ENCODE measurements at places on chromosomes 6 and 20.

DNA sequence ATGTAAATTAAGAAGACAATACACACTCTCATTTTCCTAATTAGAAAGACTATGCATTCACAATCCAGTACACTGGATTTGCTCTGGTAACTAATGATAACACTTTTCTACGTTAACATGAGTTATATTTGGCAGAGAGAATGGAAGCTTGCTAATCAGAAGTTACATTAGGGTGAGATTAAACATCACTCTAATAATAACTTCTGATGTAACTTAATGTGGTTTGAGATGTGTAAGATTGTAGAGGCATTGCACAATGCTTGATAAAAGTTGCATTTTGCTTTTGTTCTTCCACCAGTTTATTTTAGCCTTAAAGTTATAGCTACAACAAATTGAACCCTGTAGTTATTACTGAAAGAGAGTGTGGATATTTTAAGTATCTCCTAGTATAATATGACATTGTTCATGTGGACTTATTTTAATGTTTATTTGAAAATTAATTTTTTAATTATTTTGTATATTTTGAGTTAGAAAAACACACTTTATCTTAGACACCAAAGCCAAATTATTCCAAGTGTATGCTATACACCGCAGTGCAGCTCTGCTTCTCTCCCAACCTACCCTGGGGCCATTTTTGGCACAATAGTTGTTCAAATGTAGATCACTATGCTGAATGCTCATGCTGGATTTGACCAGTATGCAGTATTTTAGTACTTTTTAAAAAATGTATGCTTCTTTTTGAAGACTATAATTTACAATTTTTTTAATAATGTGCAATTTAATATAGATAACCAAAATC, 143.2 kb downstream of the SLC16A10 start:
- DNase-seq, result peak; percentile 78

- DNase-seq, result no peak
These were observed 45.7 kb downstream of the TINAG start for GRCh38 chr6:54353975-54354374.

DNA sequence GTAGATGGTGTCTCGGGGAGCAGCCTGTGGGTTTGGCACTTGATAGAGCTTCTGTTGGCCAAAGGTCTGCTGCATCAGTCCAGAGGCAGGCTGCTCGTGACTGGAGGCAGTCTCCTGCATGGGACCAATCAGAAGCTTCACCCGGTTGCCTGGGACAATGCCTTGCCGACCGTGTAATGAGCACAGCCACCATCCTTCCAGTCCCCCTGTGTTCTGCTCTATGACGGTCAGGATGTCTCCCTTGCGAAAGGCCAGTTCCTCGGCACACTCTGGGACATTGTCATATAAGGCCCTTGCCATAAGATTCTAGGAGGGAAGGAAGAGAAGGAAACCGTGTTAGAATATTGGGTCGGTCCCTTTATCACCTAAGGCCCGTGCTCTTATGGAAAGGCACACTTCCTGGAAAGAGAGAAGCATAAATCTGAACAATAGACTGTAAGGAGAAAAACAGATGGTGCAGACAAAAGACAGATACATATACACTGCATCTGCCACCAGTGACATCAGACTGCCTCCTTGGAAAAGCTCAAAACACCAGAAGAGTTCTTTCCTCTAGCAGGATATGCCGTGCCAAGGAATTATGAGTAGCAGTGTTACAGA, 18.9 kb downstream of the NEDD9 start:
- DNase-seq, result no peak

DNA sequence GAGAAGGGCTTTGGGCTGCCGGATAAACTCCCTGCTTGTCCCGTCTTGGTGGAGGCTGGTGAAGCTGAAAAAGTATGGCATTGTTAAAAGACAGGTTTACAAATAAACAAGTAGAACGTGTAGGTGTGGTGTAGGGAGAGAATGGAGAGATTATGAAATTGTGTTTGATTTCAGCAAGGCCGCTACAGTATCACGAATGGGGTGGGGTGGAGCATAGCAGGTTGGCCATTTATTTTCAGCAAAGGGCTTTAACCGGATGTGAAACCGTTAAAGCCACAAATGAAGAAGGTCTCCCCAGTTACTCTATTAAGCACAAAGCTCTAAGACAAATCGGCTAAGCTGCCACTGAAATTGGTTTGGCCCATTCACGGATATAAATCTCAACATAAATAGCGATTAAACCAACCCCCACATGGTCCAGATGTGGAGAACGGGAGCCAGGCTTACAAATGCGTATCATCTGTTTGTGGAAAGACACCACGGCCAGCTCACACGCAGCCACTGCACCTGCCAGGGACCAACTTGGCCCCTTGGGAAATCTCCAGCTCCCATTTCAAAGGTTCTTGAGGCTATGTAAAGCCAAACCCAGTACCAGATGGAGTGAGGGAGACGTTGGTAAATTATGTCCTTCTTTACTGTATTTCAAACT, 94.0 kb downstream of the ZMYND8 start:
- DNase-seq, result no peak

DNA sequence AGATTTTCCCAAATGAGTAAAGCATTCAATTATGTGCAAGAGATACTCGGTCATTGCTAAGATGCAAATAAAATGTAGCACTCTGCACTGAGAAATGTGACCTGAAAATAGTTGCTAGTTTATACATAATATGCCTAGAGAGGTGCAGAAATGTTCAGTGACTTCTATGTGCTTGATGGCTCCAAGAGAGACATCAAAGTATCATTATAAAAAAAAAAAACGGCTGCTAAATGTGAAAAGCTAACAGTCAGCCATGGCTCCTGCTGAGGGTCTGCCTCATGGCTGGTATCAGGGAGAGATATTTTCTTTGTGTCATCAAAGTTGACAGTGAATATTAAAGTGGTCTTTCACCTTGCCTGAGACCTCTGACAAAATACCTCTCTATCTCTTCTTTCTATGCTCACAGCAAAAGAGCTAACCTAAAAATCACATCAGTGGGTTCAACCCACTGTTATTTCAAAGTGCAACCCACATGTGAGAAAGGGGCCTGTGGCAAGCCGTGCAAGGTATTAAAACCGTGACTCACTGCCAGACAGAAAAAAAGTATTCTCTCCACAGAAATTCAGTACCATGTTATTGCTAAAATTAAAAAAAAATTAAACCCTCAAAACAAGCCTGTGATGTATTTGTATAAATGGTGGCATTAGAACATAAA, 259.0 kb downstream of the HIVEP2 start:
- DNase-seq, result no peak

DNA sequence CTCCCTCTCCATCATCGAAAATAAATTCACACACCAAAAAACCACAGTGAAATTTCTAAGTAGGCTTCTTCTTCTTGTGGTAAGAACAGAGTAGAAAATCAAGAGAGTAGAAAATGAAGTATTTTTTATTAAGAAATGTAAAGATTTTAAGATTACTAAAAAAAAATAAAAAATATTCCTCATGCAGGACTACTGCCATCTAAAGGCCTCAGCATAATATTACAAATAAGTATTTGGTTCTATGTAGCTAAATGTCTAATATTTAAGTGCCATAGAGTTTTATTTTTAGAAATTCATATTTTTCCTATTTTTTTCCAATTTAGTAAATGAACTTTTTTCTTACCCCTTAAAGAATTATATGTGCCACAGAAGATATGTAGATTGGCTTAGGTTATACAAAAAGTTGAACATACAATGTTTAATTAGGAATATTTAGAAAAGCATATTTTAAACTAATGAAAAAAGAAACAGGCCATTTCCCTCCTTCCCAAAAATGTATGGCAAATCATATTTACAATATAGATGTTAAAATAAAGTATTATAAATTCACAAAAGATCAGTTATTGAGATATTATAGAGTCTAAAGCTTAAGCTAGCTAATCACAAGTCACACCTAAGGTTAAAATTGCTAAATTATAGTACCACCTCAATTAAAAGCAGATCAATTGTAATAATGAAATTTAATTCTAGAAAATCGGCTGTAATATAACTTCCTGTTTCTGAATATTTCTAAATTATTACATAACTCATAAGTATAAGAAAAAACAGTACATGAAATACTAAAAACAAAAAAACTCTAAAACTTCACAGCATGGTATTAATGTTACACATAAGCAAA, 3.5 kb upstream of the NT5DC1 start:
- peak; percentile 13 for DNase-seq

- no peak for DNase-seq
These were observed 30.9 kb downstream of the SLC22A2 start for GRCh38 chr6:160227769-160228161.

DNA sequence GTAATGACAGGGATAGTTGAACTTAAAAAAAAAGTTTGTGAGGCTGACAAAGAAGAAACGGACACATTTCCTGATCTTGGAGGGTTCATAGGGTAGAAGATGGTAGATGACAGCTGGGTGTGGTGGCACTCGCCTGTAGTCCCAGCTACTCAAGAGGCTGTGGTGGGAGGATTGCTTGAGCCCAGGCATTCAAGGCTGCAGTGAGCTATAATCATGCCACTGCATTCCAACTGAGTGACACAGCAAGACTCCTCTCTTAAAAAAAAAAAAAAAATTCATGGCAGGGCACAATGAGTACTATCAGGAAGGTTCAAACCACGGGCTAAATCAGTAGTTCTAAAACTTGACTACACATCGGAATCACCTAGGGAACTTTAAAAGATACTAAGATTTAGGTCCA, 2.0 kb upstream of the MICA start:
- peak; percentile 76 for DNase-seq

GRCh38 chr20:37267667-37268313, 6.2 kb upstream of the GHRH start:
- DNase-seq, result no peak

DNA sequence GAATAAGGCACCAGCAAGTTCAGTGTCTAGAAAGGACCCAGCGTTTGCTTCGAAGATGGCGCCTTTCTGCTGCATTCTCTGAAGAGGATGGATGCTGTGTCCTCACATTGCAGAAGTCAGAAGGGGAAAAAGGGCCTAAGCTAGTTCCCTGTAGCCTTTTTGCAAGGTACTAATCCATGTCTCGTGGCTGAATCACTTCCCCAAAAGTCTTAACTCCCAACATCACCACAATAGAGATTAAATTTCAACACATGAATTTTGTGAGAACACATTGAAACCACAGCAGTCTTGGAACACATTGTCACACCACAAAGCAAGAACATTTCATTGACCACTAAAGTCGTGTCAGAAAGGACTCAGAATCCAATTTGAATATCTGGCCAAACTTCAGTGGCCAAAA, 42.1 kb downstream of the KLHL31 start:
- peak; percentile 36 for DNase-seq

- peak; percentile 94 for DNase-seq
These were observed 512.9 kb downstream of the UTRN start for GRCh38 chr6:144797881-144798589.

DNA sequence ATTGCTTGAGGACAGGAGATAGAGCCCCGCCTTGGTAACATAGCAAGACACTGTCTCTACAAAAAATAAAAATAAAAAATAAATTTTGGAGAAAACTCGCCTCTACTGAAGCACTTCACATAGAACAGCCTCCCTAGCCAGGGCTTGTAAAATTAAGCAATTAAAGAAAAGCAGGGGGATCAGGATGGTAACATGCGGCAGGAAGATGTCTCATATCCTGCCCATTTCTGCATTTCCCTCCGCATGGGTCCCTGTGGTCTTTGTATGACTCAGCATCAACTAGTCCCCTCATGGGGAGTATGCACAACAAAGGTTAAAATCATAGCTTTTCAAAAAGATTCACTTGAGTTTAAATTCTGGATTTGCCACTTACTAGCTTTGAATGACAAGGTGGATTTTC, 379.0 kb downstream of the EPHA7 start:
- DNase-seq, result no peak

DNA sequence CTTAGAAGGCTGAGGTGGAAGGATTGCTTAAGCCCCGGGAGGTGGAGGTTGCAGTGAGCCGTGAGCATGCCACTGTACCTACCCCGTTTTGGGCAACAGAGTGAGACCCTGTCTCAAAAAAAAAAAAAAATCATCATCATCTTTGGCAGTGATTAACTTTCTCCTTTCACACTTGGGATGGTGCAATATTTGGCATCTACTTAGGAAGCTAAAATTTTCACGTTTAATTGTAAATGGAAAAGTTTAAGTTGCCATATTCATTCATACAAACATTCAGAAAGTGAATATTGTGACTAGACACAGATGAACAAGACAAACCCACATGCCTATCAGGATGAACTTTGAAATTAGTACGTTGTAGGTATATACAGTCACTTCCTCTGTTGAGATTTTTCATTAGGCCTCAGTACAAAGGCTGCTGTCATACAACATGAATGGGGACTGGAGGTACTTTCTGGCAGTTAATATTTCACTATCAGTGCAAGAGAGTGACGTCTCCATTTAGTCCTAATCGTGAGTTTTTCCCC, 10.3 kb downstream of the TOP1 start:
- no peak for DNase-seq

- DNase-seq, result no peak
These were observed 38.6 kb downstream of the LMBRD1 start for GRCh38 chr6:69758214-69758613.
